Immature natural killer cell (primary cell): ENCODE measurements at places on chromosomes 5 and 9. TPM values are rescaled to one million over a fixed set of nuclear protein-coding genes. Genes with fewer than 3 reads are reported as not detected.

PDE6A gene
- polyA plus RNA-seq, result not detected

GFI1B gene
- polyA plus RNA-seq, result 1.8 TPM

CCL19 gene
- not detected for polyA plus RNA-seq

IL3 gene
- not detected for polyA plus RNA-seq

KIF12 gene
- polyA plus RNA-seq, result not detected

JAKMIP2 gene
- polyA plus RNA-seq, result 1.5 TPM

FOXD4L3 gene
- polyA plus RNA-seq, result not detected

IL4 gene
- not detected for polyA plus RNA-seq

PDGFRB gene
- 7.1 TPM for polyA plus RNA-seq

TNFSF8 gene
- polyA plus RNA-seq, result 6.0 TPM

RXRA gene
- 1.0 TPM for polyA plus RNA-seq

SPATA31A3 gene
- not detected for polyA plus RNA-seq

FAM221B gene
- not detected for polyA plus RNA-seq

MSX2 gene
- polyA plus RNA-seq, result not detected

CEP72 gene
- polyA plus RNA-seq, result 4.0 TPM

C9orf153 gene
- polyA plus RNA-seq, result not detected

INSL4 gene
- polyA plus RNA-seq, result not detected

SAP30L gene
- polyA plus RNA-seq, result 45.3 TPM

IL5 gene
- not detected for polyA plus RNA-seq

ZNF354C gene
- 0.58 TPM for polyA plus RNA-seq

PPP1R2B gene
- polyA plus RNA-seq, result not detected

PLPP7 gene
- polyA plus RNA-seq, result 1.4 TPM

BHMT gene
- polyA plus RNA-seq, result not detected

NUDCD2 gene
- 43.5 TPM for polyA plus RNA-seq

TGFBI gene
- 2.2 TPM for polyA plus RNA-seq

FAF2 gene
- polyA plus RNA-seq, result 17.6 TPM

NXNL2 gene
- not detected for polyA plus RNA-seq

CCDC192 gene
- polyA plus RNA-seq, result not detected

MAP3K1 gene
- polyA plus RNA-seq, result 10.2 TPM

SLC31A2 gene
- 1.4 TPM for polyA plus RNA-seq

RANBP3L gene
- polyA plus RNA-seq, result not detected

FBN2 gene
- not detected for polyA plus RNA-seq

PCA3 gene
- not detected for polyA plus RNA-seq
